ENCODE measurements at places on chromosomes 16 and 17.
A peak's percentile ranks its signal among the peaks of the same experiment; 100 is the strongest.

GRCh38 chr16:2597560-2597902 is 59.7 kb downstream of the PDPK1 start:
- H3K4me3 ChIP-seq = no peak overlapping the region
- H3K4me1 ChIP-seq = no peaks in the 10 kb centered on the region
- no peak overlapping the region for H3K27ac ChIP-seq

GRCh38 chr16:66479661-66480264 is 52.7 kb downstream of the BEAN1 start:
- H3K27me3 ChIP-seq = peaks cover 2% of the 10 kb centered on the region
- no peaks in the 10 kb centered on the region for H3K36me3 ChIP-seq
- no peak for DNase-seq
- H3K4me3 ChIP-seq = no peak overlapping the region
- no peak overlapping the region for H3K27ac ChIP-seq
- peaks cover 27% of the 10 kb centered on the region for H3K4me1 ChIP-seq

DNA sequence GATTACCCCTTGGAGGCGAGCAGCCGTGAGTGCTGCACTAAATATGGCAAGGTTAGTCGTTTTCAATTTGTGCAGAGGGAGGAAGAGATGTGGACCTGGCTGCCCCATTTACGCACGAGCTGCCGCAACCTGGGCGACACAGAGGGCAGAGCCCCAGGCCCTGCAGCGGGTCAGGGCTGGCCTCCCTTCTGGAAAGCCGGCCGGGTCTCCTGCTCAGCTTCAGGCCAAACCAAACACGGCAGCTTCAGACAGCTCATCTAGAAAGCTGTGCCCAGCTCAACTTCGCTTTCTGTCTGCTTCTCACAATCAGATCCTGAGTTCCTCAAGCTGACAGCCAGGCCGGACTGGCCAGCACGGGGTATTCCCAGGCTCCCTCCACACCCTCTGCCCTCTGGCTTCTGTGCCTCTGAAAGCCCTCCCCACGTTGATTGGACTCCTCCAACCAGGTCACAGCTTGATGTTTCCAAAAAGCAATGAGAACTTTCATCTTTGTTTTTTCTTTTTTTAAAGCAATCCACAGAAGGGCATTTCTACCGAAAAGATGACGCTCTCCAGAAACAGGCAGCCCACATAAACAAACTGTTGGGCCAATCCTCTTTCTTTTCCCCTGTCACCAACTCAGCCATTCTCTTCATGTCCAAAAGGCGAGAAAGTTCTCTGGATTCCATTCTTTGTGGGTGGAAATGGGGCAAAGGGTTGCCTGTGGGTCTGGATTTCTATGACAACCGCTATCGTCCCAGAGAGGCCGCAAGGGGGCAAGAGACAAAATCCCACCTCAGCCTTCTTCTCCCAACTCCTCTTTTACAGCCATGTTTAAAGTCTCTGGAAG is 189.0 kb downstream of the ZFHX3 start:
- H3K27ac ChIP-seq = peak overlapping the region; percentile 44
- H3K4me1 ChIP-seq = peaks cover 13% of the 10 kb centered on the region
- no peak overlapping the region for H3K4me3 ChIP-seq
- DNase-seq = no peak

- no peaks in the 10 kb centered on the region for H3K36me3 ChIP-seq
- H3K27ac ChIP-seq = no peak overlapping the region
- no peak overlapping the region for H3K4me3 ChIP-seq
- no peaks in the 10 kb centered on the region for H3K27me3 ChIP-seq
- no peaks in the 10 kb centered on the region for H3K4me1 ChIP-seq
Observed at GRCh38 chr17:71633391-71633849, 487.4 kb upstream of the SOX9 start.

GRCh38 chr17:4175921-4176807 is 33.2 kb downstream of the CYB5D2 start:
- no peak overlapping the region for H3K4me3 ChIP-seq
- no peaks in the 10 kb centered on the region for H3K27me3 ChIP-seq
- H3K27ac ChIP-seq = no peak overlapping the region
- H3K4me1 ChIP-seq = peaks cover 3% of the 10 kb centered on the region

GRCh38 chr17:33080091-33080490 is 88.4 kb downstream of the SPACA3 start:
- no peak overlapping the region for H3K27ac ChIP-seq
- H3K27me3 ChIP-seq = peaks cover 2% of the 10 kb centered on the region
- H3K4me3 ChIP-seq = no peak overlapping the region
- no peaks in the 10 kb centered on the region for H3K4me1 ChIP-seq
- DNase-seq = no peak

Data from muscle of leg (tissue), 16 donors.